Suprapubic skin (tissue), 4 donors: ENCODE measurements at places on chromosomes 1 and 21. TPM values are rescaled to one million over a fixed set of nuclear protein-coding genes. Genes with fewer than 3 reads are reported as not detected.

CD48 gene
- not detected for total RNA-seq

PRELP gene
- total RNA-seq = 6.4 TPM

RXFP4 gene
- total RNA-seq = not detected

VWA5B1 gene
- not detected for total RNA-seq

HSPB7 gene
- 1.9 TPM for total RNA-seq

CYP4A22 gene
- not detected for total RNA-seq

SLC6A17 gene
- 5.7 TPM for total RNA-seq

KRTAP7-1 gene
- total RNA-seq = not detected

ARHGEF16 gene
- total RNA-seq = 13.6 TPM

DIO1 gene
- total RNA-seq = not detected

TMCO1 gene
- 31.4 TPM for total RNA-seq

CLCA4 gene
- total RNA-seq = 2.3 TPM

DDAH1 gene
- 17.1 TPM for total RNA-seq

GNG4 gene
- total RNA-seq = 0.72 TPM

PLA2G2F gene
- 33.8 TPM for total RNA-seq

TSPAN2 gene
- 1.3 TPM for total RNA-seq

GNPAT gene
- 40.5 TPM for total RNA-seq

SYTL1 gene
- total RNA-seq = 142 TPM
